ENCODE measurements at places on chromosomes 5 and 9. TPM values are rescaled to one million over a fixed set of nuclear protein-coding genes. Genes with fewer than 3 reads are reported as not detected.

Gene IFNW1
- total RNA-seq, result not detected

- DNase-seq, result peak; percentile 80
Observed at GRCh38 chr5:17189381-17190036, 27.9 kb upstream of the BASP1 start.

Gene SLC6A3
- 0.62 TPM for total RNA-seq

- no peak for DNase-seq
Observed at GRCh38 chr5:177178733-177179304, 45.2 kb downstream of the NSD1 start.

GRCh38 chr9:80892703-80893102 lies 796.6 kb downstream of the TLE1 start:
- no peak for DNase-seq

- no peak for DNase-seq
Observed at GRCh38 chr9:27157097-27157496, 48.1 kb downstream of the TEK start.

DNA sequence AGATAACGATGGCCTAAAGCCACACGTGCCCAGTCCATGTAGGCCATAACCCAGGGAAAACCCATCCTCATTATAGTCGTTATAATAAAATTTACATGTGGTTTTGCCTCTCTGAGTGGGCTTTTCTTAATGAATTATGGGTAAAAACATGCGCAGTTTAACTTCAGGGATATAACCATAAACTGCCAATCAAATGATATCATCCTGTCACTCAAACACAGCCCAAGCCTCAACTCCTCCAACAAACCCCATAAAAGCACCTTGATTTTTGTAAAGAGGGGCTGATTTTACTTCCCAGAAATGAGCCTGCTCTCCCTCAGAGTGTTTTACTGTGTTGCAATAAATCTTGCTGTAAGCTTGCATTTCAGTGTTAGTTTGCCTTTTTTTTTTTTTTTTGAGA lies 15.8 kb upstream of the SETX start:
- DNase-seq, result no peak

Gene PCDHA9
- total RNA-seq, result 0.35 TPM

DNA sequence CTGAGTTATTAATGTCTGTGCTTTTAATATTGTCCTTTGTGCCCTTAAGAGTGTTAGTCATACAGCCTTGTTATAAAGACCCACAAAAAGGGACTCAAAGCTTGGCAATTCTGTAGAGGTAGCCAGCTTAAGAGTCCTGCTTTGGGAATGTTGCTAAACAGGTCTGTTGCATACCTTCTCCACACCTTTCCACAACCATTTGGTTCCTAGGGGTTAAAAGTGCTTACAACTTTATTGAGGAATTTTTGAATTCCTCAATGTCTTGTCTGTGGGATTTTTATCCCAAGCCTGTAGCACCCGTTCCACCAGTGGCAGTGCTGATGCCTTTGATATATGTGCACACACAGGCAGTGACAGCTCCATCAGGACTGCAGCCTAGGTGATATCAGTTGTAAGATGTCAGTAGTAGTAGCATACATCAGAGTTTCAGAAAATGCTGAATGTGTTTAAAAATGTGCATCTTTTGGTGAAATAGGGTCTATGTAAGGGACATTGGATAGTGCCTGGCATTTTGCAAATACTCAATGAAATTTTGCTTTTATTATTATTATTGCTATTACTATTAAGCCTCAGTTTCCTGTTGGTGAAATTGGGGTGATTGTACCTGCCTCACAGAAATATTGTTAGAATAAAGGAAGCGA lies 68.5 kb downstream of the WWC1 start:
- no peak for DNase-seq

Gene C9orf50
- not detected for total RNA-seq

GRCh38 chr9:99125446-99125845 lies 20.5 kb downstream of the TGFBR1 start:
- DNase-seq, result no peak

- no peak for DNase-seq
Observed at GRCh38 chr9:117744369-117744768, 40.2 kb downstream of the TLR4 start.

Gene PRR16
- total RNA-seq, result 1.8 TPM

Gene RCL1
- total RNA-seq, result 28.0 TPM

DNA sequence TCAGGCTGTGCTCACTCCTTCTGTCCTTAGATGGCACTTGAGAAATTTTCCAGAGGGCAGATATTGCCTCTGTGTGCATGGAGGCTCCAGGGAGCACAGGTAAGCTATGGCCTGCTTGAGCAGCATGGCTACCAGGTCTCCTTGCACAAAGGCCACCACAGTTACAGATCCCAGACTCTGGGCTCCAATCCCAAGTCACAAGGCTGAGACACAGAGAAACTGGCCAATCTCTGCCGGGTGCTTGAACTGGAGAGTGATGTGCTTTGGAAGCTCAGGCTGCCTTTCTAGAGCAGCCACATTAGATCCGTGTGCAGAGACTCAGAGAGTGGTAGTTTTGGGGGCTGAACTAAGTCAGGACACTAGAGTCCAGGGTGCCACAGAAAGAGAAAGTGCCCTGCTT lies 145.7 kb downstream of the SEMA6A start:
- no peak for DNase-seq

Gene CARTPT
- total RNA-seq, result not detected

Gene BTNL8
- total RNA-seq, result not detected

GRCh38 chr5:132480042-132480441 lies 10.5 kb downstream of the IRF1 start:
- DNase-seq, result no peak

GRCh38 chr5:169870211-169870610 lies 110.1 kb downstream of the INSYN2B start:
- no peak for DNase-seq

Gene ADAMTS12
- 4.5 TPM for total RNA-seq

DNA sequence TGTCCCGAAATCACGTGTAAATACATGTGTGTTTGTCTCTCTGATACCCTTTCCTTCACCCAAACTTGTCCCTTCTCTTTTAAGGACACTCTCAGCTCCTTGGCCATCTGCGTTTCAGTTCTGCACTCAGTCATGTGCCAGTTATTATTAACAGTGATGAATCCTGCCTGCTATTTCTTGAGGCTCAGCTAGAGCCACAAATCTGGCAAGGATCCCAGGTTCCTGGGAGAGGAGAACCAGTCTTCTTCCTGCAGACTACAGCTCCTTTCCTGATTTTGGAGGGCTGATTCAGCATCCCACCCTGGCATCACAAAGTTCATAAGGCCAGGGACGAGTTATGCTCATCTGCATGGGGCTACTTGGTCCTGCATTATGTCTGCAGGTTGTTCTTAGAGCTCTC lies 5.6 kb downstream of the MAMDC2 start:
- DNase-seq, result peak; percentile 57
